ENCODE measurements at places on chromosomes 2 and 18.

DNA sequence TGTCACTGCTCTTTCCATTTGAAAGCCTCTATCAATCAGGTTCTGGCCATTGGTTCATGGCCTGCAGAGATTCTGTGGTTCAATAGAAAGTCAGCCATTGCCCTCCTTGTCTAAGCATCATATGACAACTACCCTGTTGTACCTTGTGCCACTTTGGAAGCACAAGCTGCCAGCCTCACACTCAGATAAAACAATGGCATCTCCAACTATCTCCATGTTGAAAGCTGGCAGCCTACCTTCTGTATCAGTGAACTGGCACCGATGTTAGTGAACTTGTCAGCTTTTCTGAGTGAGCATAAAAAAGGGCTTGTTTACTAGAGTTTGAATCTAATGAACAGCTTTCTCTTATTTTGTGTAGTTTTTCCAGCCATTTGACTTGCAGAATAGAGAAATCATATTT lies 203.3 kb upstream of the SESTD1 start:
- no peak for DNase-seq

DNA sequence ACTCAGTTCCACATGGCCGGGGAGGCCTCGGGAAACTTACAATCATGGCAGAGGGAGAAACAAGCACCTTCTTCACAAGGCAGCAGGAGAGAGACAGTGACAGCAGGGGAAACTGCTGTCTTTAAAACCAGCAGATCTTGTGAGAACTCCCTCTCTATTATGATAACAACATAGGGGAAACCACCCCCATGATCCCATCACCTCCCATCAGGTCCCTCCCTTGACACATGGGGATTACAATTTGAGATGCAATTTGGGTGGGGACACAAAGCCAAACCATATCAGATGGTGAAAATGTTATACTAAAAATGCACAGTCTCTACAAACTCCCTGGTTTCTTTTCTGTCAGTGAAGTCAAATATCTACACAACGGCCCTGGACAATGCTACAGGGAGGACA lies 9.2 kb downstream of the TMEM18 start:
- no peak for DNase-seq

DNA sequence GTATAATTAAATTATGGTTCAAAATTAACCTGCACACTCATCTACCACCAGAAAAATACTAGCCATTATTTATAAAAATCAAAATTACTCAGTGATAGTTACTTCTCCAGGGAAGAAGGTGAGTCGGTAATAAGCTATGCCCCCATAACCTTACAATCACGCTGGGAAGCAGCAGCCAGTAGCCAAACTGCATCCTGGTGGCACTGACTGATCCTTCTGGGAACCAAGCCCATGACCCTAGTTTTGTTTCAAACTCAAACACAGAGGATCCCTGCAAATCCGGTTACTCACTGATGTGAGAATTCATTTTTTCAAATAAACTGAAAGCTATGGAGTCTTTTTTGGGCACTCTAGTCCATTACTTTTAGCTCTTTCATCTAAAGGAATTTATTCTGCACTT lies 88.2 kb upstream of the VWC2L start:
- no peak for DNase-seq

- no peak for DNase-seq
Observed at GRCh38 chr18:61882296-61883004, 10.4 kb downstream of the RNF152 start.

DNA sequence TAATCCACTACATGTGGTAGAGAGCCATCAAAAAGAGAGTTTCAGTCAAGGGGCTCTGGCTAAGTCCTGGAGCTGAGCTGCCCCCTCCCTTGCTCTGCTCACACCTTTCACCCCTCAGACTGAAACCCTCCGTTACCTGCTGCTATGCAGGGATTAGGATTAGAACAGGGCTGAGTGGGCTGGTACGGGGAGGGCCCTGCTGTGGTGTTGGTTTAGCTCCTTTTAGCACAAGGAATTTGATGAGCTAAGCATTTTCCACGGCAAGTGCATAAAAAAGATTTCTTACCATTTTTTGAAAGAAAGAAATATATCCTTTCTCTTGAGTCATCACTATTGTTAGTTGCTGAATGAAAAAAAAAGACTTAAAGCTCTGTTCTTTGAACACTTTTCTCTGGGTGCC lies 46.3 kb downstream of the TCF7L1 start:
- DNase-seq, result peak; percentile 44

All from iPS-NIHi11 (cell line).